ENCODE measurements at places on chromosomes 7 and 10. TPM values are rescaled to one million over a fixed set of nuclear protein-coding genes. Genes with fewer than 3 reads are reported as not detected.

GRCh38 chr7:146412781-146413180, 296.2 kb downstream of the CNTNAP2 start:
- H3K4me1 ChIP-seq = no peaks in the 10 kb centered on the region
- H3K27ac ChIP-seq = no peak overlapping the region
- DNase-seq = no peak
- H3K4me3 ChIP-seq = peak overlapping the region; percentile 4
- no peaks in the 10 kb centered on the region for H3K36me3 ChIP-seq

GJC3 gene
- polyA plus RNA-seq = not detected

DNA sequence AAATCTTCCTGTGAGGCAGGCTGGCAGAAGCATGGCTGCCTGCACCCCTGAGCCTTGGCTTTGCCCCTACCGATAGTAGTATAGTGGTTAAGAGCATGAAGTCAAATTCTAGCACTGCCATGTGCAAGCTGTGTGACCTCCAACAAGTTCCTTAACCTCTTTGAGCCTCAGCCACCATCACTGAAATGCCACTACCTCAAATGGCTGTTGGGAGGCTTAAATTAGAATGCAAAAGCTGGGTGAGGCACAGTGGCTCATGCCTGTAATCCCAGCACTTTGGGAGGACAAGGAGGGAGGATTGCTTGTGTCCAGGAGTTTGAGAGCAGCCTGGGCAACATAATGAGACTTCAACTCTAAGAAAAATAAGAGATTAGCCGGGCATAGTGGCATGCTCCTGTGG, 8.4 kb downstream of the SFRP5 start:
- peaks cover 27% of the 10 kb centered on the region for H3K36me3 ChIP-seq
- H3K4me1 ChIP-seq = no peaks in the 10 kb centered on the region

CRHR2 gene
- not detected for polyA plus RNA-seq

FEZF1 gene
- polyA plus RNA-seq = not detected

DNA sequence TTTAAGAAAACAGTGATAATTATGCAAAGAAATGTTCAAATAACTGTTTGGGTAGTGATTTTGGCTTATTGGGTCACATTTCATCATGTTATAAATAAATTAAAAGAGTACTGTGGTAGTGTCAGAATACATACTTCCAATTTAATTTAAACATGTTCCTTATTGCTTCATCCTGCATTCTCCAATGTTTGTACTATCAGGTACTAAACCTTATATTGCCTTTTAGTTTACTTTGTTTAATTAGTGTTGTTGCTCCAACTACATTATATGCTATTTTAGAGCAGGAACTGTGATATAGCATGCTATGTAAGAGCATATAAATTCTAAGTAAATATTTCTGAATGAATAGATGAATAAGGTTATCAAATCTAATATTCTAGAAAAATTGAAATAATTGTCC, 40.9 kb downstream of the VTI1A start:
- H3K27me3 ChIP-seq = no peaks in the 10 kb centered on the region
- no peaks in the 10 kb centered on the region for H3K36me3 ChIP-seq
- no peak overlapping the region for H3K4me3 ChIP-seq
- H3K4me1 ChIP-seq = peaks cover 15% of the 10 kb centered on the region

DNA sequence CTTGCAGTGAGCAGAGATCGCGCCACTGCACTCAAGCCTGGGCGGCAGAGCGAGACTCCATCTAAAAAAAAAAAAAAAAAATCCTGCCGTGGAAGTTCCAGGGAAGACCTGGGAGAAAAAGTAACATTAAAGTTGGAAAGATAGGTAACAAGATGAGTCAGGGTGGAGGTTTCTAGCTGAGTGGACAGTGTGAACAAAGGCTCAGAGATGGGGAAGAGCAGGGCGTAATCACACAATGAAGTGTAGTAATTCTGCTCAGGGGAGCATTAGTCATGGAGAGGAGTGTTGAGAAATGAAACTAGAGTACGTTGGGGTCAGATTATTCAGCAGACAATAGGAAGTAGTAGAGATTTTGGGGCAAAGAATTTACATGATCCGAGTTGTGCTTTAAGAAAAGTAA, 21.6 kb upstream of the WASL start:
- H3K27me3 ChIP-seq = no peaks in the 10 kb centered on the region
- no peak for DNase-seq
- H3K36me3 ChIP-seq = no peaks in the 10 kb centered on the region
- no peak overlapping the region for H3K27ac ChIP-seq
- H3K4me3 ChIP-seq = no peak overlapping the region

DNA sequence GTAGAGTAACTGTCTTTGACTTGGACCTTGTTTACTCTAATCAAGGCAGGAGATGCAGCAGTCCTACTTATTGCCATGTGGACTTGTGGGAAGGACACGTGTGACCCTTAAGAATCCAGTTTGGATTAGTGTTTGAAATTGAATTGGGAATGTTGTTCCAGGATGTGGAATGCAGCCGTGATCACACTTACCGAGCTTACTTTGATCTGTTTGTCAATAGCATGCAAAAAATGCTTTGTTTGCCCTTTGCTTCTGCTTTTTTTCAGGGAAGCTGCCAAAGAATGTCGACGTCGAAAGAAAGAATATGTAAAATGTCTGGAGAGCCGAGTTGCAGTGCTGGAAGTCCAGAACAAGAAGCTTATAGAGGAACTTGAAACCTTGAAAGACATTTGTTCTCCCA, 84.7 kb downstream of the CREM start:
- no peaks in the 10 kb centered on the region for H3K36me3 ChIP-seq
- no peak overlapping the region for H3K4me3 ChIP-seq
- no peak overlapping the region for H3K27ac ChIP-seq
- no peaks in the 10 kb centered on the region for H3K27me3 ChIP-seq
- H3K4me1 ChIP-seq = no peaks in the 10 kb centered on the region

All from SK-N-SH (cell line).